PC-3 (cell line): ENCODE measurements at places on chromosomes 2 and 18. TPM values are rescaled to one million over a fixed set of nuclear protein-coding genes. Genes with fewer than 3 reads are reported as not detected.
A peak's percentile ranks its signal among the peaks of the same experiment; 100 is the strongest.

GRCh38 chr2:56801214-56801613 is 617.4 kb downstream of the CCDC85A start:
- DNase-seq, result no peak

DNA sequence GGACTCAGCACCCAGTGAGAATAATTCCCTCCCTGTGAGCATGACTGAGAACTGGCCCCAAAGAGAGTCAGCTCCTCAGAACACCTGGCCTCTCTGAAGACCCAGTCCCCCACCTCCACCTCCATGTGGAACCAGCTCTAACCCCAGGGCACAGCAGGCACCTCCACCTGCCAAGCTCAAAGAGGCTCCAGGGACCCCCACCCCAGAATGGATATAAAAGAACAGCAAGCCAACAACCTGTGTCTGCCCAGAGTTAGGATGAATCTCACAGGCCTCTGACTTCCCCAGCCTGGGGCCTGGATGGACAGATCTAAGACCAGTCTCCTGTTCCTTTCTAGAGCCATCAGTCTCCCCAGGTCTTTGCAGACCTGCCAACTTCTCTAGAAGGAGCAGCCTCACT is 498.5 kb downstream of the EIPR1 start:
- no peak for DNase-seq

GRCh38 chr2:136104977-136105376 is 13.0 kb downstream of the CXCR4 start:
- peak; percentile 50 for DNase-seq

GRCh38 chr2:175251425-175252041 is 70.0 kb upstream of the ATP5MC3 start:
- peak; percentile 71 for DNase-seq

IL36G gene
- 0.62 TPM in 1 of 2 replicates, not detected in the other for total RNA-seq

GAD1 gene
- total RNA-seq, result 10.6 and 16.5 TPM in 2 replicates

SMYD5 gene
- 47.1 and 49.4 TPM in 2 replicates for total RNA-seq

ZNF514 gene
- 5.8 and 6.6 TPM in 2 replicates for total RNA-seq
